NCI-H748 treated with DMSO at 0.1 percent for 48 hours (cell line): ENCODE measurements at places on chromosomes 6 and 20.

GRCh38 chr6:96645106-96645505, 82.2 kb downstream of the FHL5 start:
- peak; percentile 64 for DNase-seq

GRCh38 chr6:161273274-161273751, 548 bp downstream of the AGPAT4 start:
- DNase-seq, result peak; percentile 76

- no peak for DNase-seq
Observed at GRCh38 chr6:134172020-134172705, 119.7 kb upstream of the SLC2A12 start.

DNA sequence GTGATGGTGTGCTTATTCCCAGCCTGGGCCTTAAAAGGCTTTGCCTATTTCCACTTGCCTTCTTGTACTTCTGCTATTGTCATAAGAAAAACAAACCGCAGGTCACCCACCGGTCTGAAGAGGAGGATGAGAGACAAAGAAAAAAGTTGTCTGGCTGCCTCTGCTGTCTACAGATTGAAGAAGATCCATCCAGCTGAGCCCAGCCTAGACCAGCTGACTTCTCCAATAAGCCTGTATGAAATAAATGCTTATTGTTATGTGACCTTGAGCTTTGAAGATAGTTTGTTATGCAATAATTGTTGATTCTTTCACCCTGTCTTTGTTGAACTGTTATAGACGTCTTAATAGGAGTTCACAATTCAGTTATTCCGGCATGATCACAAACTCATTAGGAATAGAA, 223.8 kb upstream of the PRSS16 start:
- DNase-seq, result no peak

DNA sequence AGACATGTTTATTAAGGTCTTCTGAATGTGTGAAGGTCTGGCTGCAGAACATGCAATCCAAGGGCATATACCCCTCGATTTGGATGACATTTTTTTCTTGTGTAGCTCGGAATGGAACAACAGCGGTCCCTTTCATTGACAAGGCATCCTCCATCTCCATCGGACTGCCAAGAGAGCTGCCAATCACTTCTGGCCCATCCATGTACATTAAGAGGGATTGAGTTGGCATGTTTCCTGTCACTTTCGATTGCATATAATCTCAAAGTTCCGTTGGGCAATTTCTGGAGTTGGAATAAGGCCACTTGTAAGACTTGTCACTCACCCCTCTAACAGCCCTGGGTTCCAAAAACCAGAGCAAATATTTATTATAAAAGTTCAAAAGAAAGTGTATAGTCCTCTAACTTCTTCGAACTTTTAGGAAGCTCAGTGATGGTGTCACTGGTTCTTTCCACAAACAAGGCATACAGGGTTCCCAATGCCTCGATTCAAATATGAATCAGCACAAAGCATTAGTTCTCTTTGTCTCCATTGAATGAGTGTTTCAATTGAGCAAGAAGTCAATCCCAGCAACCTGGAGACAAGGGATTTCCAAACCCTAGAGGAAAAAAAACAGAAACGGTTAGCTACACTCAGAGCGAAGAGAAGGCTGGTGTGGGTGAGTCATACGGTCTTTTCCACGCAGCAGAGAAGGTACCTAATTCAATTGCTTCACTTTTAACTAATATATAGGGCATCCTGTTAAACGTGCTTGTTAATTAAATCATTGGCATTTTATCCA, 10.9 kb downstream of the ZNF217 start:
- no peak for DNase-seq

GRCh38 chr20:4791121-4791520, 69.4 kb downstream of the PRND start:
- DNase-seq, result no peak

DNA sequence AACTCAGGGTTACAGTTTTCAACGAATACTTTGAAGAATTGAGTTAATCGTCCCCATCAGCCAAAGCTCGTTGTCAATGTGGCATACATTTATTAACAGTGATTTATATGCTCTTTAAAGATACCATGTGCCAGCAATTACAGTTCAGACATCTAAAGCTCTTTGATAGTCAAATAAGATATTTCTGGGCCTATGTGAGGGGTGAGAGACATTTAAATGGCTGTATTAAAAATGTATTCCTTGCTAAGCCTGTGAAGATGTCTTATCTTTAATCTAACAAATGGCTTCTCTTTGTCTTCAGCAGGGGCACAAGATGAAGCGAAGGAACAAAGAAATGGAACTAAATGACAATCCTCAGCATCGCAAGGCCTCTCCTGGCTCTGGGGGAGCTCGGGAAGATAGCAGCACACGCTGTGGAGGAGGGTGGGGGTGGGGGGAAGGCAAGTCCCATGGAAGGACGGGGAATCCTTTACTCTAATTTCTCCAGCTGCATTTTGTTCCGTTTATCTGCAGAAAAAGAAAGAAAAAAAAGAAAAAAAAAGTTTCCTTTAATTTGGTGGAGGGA, 523.6 kb downstream of the KIF16B start:
- DNase-seq, result no peak

DNA sequence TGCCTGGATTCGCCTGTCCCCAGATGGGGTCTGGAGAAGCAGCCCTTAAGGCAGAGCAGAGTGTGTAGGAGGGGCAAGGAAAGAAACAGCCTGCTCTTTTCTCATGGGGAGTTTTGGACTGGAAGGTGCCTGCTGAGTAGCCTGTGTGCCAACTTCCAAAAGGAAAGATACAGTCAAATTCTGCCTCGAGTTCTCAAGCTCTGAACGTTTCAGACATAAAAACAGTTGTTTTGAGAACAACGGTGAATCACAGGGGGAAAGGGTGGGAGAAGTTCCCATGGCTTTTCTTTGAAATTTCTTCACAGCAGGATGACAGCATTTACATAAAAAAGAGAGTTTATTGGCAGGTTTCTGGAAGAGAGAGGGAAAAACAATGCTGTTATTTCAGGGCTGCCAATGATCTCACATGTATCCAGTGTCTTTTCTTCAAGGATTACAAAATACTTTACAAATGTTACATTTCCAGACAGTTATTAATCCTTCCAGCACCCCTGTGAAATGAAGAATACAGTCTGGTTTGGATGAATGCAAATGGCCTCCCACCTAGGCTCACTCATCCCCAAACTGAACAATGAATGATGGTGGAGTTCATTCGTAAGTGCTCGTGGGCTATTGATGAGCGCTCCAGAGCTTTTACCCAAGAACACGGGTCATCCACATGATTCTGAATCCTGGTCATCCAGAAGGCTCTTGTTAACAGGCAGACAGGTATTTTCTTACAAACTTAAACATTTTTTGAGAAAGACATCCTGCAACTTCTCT, 33.8 kb upstream of the ECI2 start:
- DNase-seq, result no peak

GRCh38 chr20:44714701-44715498, at the start of gene CCN5:
Gene CCN5 (plus strand): TSS chr20:44715369. CDS start chr20:44715391, 22 bp downstream.
- DNase-seq, result no peak

- no peak for DNase-seq
Observed at GRCh38 chr6:9875605-9876353, 539.1 kb downstream of the TFAP2A start.
